H9 (cell line): ENCODE measurements at places on chromosomes 2 and 18. TPM values are rescaled to one million over a fixed set of nuclear protein-coding genes. Genes with fewer than 3 reads are reported as not detected.

Gene B3GNT7
- 39.1 and 42.2 TPM in 2 replicates for total RNA-seq

Gene NPPC
- total RNA-seq, result 1.1 and 1.2 TPM in 2 replicates

Gene GBX2
- 0.31 and 0.46 TPM in 2 replicates for total RNA-seq

Gene OTOF
- 0.15 and 0.35 TPM in 2 replicates for total RNA-seq

Gene YES1
- 86.9 and 89.2 TPM in 2 replicates for total RNA-seq

Gene GCKR
- 0.11 and 0.33 TPM in 2 replicates for total RNA-seq

DNA sequence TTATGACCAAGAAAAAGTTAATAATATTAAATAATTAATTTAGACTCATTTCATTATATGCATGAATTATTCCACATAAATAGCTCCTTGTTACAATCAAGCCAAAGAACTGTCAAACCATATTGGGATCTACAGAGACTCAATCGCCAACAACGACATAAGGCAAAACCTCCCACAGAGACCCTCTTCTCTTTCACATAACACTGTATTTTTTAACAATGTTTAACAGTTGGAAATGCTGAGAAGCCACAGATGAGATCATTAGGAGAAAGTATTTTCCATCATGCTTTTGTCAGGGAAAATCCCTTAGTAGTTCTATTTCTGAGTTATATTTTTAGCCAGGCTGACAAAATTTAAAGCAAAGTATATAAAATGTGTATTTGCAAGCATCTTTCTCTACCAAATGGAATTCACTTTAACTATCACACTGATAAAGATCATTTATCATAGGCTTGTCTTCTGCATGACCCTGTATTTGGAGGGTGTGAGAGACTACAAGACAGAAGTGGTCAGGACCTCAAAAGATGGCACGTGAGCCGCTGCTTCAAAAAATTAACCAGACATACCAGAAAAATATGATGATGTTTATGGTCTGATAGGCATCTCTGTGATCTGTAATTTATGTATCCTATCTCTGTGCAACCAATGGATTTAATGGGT, 383.8 kb downstream of the NRXN1 start:
- H3K27me3 ChIP-seq, result no peaks in the 10 kb centered on the region
- no peak overlapping the region for H3K27ac ChIP-seq
- no peak for DNase-seq
- H3K36me3 ChIP-seq, result no peaks in the 10 kb centered on the region
- H3K4me3 ChIP-seq, result no peak overlapping the region
- peaks cover 3% of the 10 kb centered on the region; the same call in 1 of the 2 replicates for H3K4me1 ChIP-seq

DNA sequence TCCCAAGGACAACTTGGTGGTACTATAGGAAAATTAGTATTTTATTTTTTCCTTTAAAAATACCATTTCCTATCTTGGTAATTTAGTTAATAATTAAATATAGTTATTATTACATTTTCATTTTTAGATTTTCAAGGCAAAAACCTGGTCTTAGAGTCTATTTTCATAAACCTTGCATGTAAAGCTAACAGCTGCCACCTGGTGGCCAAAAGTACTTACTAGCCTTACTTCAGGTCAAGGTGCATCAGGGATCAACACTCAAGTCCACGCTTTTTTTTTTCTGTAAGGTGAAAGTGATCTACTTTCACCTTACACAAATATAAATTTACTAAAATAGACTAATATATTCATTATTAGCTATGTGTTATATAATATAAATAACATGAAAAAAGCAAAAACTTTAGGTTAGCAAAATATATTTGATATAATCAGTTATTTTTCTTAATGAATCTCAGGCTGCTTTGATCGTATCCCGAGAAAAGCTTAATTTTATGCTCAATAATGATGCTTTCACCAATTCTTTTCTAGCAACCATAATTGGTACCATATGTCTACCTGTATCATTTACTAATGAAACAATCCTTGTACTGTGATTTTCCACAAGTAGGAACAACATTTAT, 62.5 kb downstream of the RELCH start:
- no peak overlapping the region for H3K27ac ChIP-seq
- no peaks in the 10 kb centered on the region for H3K4me1 ChIP-seq
- no peaks in the 10 kb centered on the region for H3K27me3 ChIP-seq
- no peak overlapping the region for H3K4me3 ChIP-seq
- H3K36me3 ChIP-seq, result peaks cover 8% of the 10 kb centered on the region
- peak; percentile 50 for DNase-seq

GRCh38 chr2:219218217-219218731, 484 bp downstream of the ABCB6 start:
- peaks cover 23% of the 10 kb centered on the region for H3K36me3 ChIP-seq
- H3K4me3 ChIP-seq, result peak overlapping the region; percentile 91
- peak; percentile 84 for DNase-seq
- no peak overlapping the region for H3K27ac ChIP-seq
- H3K4me1 ChIP-seq, result no peaks in the 10 kb centered on the region

DNA sequence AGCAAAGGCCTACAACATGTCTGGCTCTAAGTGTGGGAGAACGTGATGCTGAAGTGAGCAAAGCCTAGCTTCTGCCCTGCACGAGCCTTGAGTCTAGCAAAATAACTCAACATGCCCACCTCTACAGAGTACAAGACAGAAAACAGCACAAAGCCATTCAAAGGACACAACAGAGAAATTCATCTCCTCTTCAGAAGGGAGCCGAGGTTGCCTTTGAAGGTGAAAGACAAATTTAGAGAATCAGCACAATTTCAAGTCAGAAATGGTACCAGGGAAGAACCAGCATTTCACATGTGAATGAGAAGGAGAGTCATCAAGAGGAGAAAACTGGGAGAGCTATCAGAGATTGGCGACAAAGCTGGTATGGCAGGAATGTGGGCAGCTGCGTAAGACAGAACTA, 21.7 kb upstream of the CYTIP start:
- no peak for DNase-seq
- H3K27me3 ChIP-seq, result no peaks in the 10 kb centered on the region
- no peak overlapping the region for H3K27ac ChIP-seq
- H3K36me3 ChIP-seq, result no peaks in the 10 kb centered on the region

- H3K4me1 ChIP-seq, result no peaks in the 10 kb centered on the region
- peaks cover 5% of the 10 kb centered on the region; the same call in 1 of the 2 replicates for H3K27me3 ChIP-seq
- no peaks in the 10 kb centered on the region; the same call in 1 of the 2 replicates for H3K36me3 ChIP-seq
- no peak for DNase-seq
- no peak overlapping the region for H3K27ac ChIP-seq
- H3K4me3 ChIP-seq, result no peak overlapping the region
Observed at GRCh38 chr2:102147935-102148334, 5.4 kb downstream of the IL1R1 start.

GRCh38 chr18:58095222-58095621, 51.2 kb downstream of the NEDD4L start:
- no peak for DNase-seq
- peaks cover 21% of the 10 kb centered on the region; the same call in 1 of the 2 replicates for H3K4me1 ChIP-seq
- no peak overlapping the region for H3K27ac ChIP-seq
- H3K4me3 ChIP-seq, result no peak overlapping the region
- no peaks in the 10 kb centered on the region for H3K27me3 ChIP-seq

GRCh38 chr2:27854229-27854862, 35.8 kb downstream of the RBKS start:
- H3K4me1 ChIP-seq, result no peaks in the 10 kb centered on the region
- no peaks in the 10 kb centered on the region for H3K27me3 ChIP-seq
- DNase-seq, result no peak

- no peak overlapping the region for H3K4me3 ChIP-seq
- no peaks in the 10 kb centered on the region for H3K36me3 ChIP-seq
- H3K4me1 ChIP-seq, result no peaks in the 10 kb centered on the region
- no peak for DNase-seq
Observed at GRCh38 chr2:114010001-114010400, 120.1 kb downstream of the ACTR3 start.

GRCh38 chr2:241410739-241411176, 54.7 kb downstream of the FARP2 start:
- no peak for DNase-seq
- no peak overlapping the region for H3K27ac ChIP-seq
- H3K36me3 ChIP-seq, result peaks cover 28% of the 10 kb centered on the region
- H3K27me3 ChIP-seq, result no peaks in the 10 kb centered on the region
- H3K4me1 ChIP-seq, result no peaks in the 10 kb centered on the region
- H3K4me3 ChIP-seq, result no peak overlapping the region

- no peak overlapping the region for H3K4me3 ChIP-seq
- H3K36me3 ChIP-seq, result no peaks in the 10 kb centered on the region
- DNase-seq, result no peak
- H3K27me3 ChIP-seq, result peaks cover 6% of the 10 kb centered on the region; the same call in 1 of the 2 replicates
- H3K4me1 ChIP-seq, result peaks cover 3% of the 10 kb centered on the region; the same call in 1 of the 2 replicates
- H3K27ac ChIP-seq, result no peak overlapping the region
Observed at GRCh38 chr2:14626873-14627272, 5.6 kb upstream of the LRATD1 start.

GRCh38 chr2:83782122-83782521, 677.0 kb downstream of the SUCLG1 start:
- DNase-seq, result no peak
- H3K4me1 ChIP-seq, result no peaks in the 10 kb centered on the region
- no peak overlapping the region for H3K4me3 ChIP-seq

DNA sequence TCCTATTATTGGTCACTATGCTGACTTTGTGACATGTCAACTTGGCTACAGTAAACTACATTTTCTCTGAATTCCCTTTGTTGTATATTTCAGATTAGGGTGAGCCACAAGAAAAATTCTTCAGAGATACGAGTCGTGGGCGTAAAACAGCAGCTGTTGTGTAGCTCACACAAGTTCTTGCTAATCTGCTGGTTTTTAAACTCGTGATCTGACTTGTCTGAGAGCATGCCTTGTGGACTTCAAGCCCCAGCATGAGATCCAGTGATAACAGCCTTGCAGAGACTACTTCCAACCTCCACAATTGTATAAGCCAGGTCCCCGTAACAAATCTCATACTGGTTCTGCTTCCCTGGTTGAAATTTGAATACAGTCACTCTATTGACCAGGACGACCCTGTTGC, 259.8 kb upstream of the LYPD1 start:
- no peak overlapping the region for H3K4me3 ChIP-seq
- no peaks in the 10 kb centered on the region for H3K27me3 ChIP-seq
- no peak for DNase-seq
- H3K4me1 ChIP-seq, result no peaks in the 10 kb centered on the region
- H3K27ac ChIP-seq, result no peak overlapping the region

DNA sequence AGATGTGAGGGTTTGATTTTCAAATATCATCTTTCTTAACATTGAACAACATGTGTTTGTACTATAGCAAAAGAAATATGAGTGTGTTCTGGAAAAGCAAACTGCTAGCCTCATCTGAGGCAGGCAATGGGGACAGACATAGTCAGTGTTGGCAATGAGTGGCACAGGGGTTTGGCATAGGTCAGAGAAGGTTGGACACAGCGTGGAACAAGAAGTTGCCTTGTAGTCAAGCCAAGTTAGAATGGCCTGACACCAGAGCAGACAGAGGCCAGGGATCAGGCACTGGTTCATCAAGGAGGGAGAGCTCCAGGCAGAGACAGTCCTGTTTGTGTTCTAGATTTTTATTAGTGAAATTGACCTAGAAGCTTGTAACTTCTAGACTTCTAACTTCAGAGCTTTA, 100.8 kb upstream of the TANK start:
- 0 out of 2 replicates have a peak, but pooled peaks cover 7% of the 10 kb centered on the region for H3K36me3 ChIP-seq
- no peak overlapping the region for H3K4me3 ChIP-seq
- DNase-seq, result no peak
- H3K27me3 ChIP-seq, result no peaks in the 10 kb centered on the region
- no peak overlapping the region for H3K27ac ChIP-seq

DNA sequence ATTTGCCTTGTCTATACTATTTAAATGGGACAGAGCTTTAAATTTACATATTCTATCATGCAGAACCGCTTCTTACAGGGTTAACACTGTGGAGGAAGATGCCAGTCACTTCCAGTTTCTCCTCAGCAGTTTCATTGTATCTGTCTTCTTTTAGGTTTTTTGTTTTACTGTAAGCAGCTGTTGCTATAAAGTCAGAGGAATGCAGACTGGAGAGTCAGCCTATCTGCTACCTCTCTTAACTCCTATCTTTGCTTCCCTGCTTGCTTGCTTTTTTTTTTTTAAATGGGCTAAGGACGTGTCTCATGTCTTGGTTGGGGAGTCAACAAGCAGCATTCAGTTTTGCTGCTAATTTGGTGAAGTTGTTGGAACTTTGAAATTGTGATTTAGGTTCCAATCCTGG, 8.9 kb downstream of the EPC2 start:
- H3K27me3 ChIP-seq, result no peaks in the 10 kb centered on the region
- DNase-seq, result no peak
- H3K36me3 ChIP-seq, result no peaks in the 10 kb centered on the region
- H3K4me1 ChIP-seq, result 0 out of 2 replicates have a peak, but pooled peaks cover 5% of the 10 kb centered on the region
- H3K4me3 ChIP-seq, result no peak overlapping the region
- no peak overlapping the region for H3K27ac ChIP-seq

GRCh38 chr2:239131521-239131920, 269.3 kb downstream of the HDAC4 start:
- no peaks in the 10 kb centered on the region for H3K27me3 ChIP-seq
- H3K4me1 ChIP-seq, result no peaks in the 10 kb centered on the region
- no peak overlapping the region; the same call in 2 of the 3 replicates for H3K4me3 ChIP-seq
- H3K27ac ChIP-seq, result no peak overlapping the region
- DNase-seq, result no peak
- peaks cover 35% of the 10 kb centered on the region for H3K36me3 ChIP-seq

DNA sequence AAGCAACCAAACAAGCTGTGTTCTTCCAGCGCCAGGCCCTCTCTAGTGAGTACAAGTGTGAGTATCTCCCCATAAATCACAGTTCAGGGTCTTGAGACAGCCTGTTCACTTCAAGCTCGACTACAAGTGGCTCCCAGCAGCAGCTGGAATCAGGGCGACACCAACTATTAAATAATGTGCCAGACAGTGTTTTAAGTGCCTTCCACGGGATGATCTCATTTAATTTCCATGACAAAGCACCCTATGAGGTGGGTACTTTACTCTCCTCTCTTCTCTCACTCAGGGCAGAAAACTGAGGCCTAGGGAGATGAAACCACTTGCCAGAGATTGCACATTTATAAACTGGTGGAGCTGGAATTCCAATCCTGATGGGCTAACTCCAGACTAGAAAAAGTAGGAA, 2.6 kb upstream of the FAM136A start:
- peaks cover 5% of the 10 kb centered on the region; the same call in 1 of the 2 replicates for H3K4me1 ChIP-seq
- H3K4me3 ChIP-seq, result no peak overlapping the region
- DNase-seq, result no peak
- H3K27ac ChIP-seq, result no peak overlapping the region
